ENCODE measurements at places on chromosomes 7 and 10.

GRCh38 chr7:11613292-11613930 is 218.6 kb downstream of the THSD7A start:
- H3K27ac ChIP-seq = no peak overlapping the region
- no peaks in the 10 kb centered on the region for H3K27me3 ChIP-seq
- H3K4me1 ChIP-seq = no peaks in the 10 kb centered on the region
- no peaks in the 10 kb centered on the region for H3K36me3 ChIP-seq

- no peak overlapping the region for H3K4me3 ChIP-seq
- H3K27ac ChIP-seq = peak overlapping the region; percentile 42
- H3K27me3 ChIP-seq = no peaks in the 10 kb centered on the region
- peaks cover 70% of the 10 kb centered on the region for H3K4me1 ChIP-seq
Observed at GRCh38 chr7:5630670-5631069, 150.8 kb downstream of the RNF216 start.

DNA sequence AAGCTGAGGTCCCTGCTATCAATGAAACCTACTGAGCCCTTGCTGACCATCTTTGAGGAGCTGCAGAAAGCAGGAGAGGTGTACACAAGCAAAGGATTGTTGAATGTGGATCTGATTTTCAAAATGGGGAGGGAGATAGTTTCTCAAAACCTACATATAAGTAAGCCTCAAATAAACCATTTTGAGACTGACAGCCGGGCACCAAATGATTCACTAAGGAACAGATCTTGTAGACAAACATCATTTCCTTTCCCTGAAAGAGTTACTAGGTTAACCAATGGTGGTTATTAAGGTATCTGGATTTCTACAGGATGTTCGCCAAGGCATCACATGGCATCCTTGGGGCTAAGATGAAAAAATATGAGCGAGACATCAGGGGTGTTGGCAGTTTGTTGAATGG is 24.5 kb upstream of the RHOBTB1 start:
- H3K27me3 ChIP-seq = no peaks in the 10 kb centered on the region
- H3K4me1 ChIP-seq = peaks cover 9% of the 10 kb centered on the region
- H3K4me3 ChIP-seq = no peak overlapping the region
- H3K27ac ChIP-seq = no peak overlapping the region
- no peak for DNase-seq

DNA sequence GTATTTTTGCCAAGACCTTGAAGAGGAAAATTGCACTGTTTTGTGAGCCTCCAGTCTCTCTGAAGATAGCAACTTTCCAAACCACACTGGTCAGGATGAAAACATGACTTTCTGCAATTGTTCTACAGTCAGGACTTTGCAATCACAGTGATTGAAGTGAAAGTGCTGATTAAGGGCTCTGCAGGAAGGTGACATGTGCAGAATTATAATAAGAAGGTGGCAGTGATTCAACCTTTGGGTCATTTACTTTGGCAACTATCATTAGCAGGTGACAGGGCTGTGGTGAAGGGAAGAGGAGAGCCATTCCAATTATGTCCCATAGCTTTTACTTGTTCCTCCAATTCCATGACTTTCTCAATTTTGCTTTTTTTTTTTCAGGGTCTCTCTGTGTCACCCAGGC is 350.0 kb upstream of the FZD8 start:
- no peak overlapping the region for H3K27ac ChIP-seq
- H3K4me3 ChIP-seq = no peak overlapping the region
- H3K27me3 ChIP-seq = no peaks in the 10 kb centered on the region

DNA sequence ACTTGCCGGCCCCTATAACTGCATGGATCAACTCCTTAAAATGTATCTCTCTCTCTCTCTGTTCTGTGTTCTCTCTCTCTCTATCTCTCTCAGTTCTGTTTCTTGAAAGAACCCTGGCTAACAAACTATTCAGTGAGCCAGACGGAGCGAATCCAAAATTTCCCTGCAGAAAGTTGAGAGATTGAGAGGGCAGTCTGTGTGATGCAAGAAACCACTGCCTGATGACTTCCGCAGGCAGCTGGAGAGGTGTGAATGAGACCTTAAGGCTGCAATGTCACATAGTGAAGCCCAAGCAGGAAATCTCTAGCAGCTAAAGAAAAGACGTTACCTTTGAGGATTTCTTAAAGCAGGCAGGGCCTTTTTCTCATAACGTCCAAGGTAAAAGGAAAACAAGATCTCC is 17.3 kb downstream of the FAM107B start:
- no peaks in the 10 kb centered on the region for H3K27me3 ChIP-seq
- no peaks in the 10 kb centered on the region for H3K4me1 ChIP-seq
- DNase-seq = no peak
- no peak overlapping the region for H3K4me3 ChIP-seq
- H3K27ac ChIP-seq = no peak overlapping the region
